ENCODE measurements at places on chromosomes 11 and 22. TPM values are rescaled to one million over a fixed set of nuclear protein-coding genes. Genes with fewer than 3 reads are reported as not detected.

KCNK4 gene
- polyA plus RNA-seq: not detected

CCDC81 gene
- polyA plus RNA-seq: 0.63 TPM

HOATZ gene
- not detected for polyA plus RNA-seq

CRELD2 gene
- 43.5 TPM for polyA plus RNA-seq

C2CD2L gene
- 6.6 TPM for polyA plus RNA-seq

APLNR gene
- 0.23 TPM for polyA plus RNA-seq

NFAM1 gene
- 0.38 TPM for polyA plus RNA-seq

APOL5 gene
- not detected for polyA plus RNA-seq

THRSP gene
- 1.4 TPM for polyA plus RNA-seq

C1QTNF5 gene
- 19.1 TPM for polyA plus RNA-seq

SUSD2 gene
- 7.1 TPM for polyA plus RNA-seq

SCGB1A1 gene
- 0.61 TPM for polyA plus RNA-seq

MRGPRX3 gene
- not detected for polyA plus RNA-seq

CCDC73 gene
- not detected for polyA plus RNA-seq

OR52N4 gene
- polyA plus RNA-seq: 1.2 TPM

PLEKHB1 gene
- polyA plus RNA-seq: 14.1 TPM

All from aorta (tissue), 5 donors.